ENCODE measurements at places on chromosomes 11 and 22.

DNA sequence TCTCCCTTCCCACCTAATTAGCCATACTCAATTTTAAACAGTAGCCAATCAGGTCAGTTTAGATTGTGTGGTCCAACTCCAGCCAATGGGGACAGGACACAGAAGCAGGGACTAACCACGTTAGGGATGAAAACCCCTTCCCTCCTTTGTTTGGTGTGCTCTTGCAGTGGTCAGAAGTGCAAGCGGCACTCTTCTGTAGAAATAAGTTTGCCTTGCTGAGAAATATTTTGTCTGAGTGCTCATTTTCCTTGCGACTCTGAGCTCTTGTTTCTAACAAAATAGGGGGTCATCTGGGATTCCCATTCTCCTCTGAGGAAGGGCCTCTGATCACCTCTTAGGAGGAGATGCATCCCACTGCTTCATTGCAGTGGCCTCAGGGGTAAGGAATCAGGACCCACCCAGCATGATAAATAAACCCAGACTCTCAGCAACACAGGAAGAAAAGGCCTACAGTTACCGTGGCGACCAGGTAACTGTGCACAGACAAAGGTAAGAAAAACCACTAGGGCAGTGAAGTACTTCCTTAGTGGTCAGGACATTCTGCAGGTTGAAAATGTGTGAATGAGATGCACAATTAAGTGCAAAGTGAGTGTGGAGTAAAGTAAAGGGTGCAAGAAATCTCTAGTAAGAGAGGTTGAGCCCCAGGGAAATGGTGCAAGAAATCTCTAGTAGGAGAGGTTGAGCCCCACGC is 55.4 kb downstream of the ZNF280B start:
- no peak for DNase-seq

DNA sequence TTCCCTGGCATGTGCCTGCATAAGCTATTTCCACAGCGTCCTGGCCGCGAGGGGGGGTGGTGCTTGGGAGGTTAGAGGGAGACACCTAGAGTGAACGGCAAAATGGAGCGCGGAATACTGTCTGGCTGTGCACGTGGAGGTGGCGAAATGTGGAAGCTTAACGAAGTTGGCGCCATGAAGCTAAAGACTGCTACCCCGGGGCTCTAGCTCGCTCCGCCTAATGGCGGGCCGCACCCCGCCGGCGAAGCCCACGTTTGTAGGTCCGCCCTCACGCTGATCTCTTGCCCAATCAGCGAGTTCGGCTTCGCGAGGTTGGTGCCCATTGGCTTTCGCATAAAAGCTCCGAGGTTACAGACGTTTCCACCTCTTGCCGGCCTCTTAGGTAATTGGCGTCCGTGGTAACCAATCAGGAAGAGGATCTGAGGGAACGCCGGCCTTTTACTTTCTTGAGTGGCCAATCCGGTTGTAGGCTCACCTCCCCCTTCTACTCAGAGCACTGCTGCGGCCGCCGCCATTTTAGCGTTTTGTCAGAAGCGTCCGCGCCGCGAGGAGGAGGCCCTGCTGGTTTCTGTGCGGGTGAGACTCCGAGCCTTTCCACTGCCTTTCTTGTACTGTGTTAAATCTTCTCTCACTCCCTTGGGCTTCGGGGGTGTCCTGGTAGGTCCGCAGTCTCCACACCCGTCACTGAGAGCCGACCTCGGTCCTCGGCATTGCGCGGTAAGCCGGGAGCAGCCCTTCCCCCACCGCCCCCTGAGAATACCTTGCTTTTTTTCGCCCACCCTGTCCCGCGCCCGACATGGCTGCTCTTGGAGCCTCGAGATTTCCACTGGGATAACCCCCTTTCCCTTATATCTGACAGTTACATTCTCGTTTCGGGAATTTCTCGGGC is at the start of gene RBM4:
RBM4 (plus strand) TSS at position 527 of the 889 bp plus-strand sequence. CDS start 1,009 bp downstream, outside the sequence.
- DNase-seq = peak; percentile 97

GRCh38 chr22:17732251-17732854 is 41.9 kb downstream of the BID start:
- DNase-seq = no peak

DNA sequence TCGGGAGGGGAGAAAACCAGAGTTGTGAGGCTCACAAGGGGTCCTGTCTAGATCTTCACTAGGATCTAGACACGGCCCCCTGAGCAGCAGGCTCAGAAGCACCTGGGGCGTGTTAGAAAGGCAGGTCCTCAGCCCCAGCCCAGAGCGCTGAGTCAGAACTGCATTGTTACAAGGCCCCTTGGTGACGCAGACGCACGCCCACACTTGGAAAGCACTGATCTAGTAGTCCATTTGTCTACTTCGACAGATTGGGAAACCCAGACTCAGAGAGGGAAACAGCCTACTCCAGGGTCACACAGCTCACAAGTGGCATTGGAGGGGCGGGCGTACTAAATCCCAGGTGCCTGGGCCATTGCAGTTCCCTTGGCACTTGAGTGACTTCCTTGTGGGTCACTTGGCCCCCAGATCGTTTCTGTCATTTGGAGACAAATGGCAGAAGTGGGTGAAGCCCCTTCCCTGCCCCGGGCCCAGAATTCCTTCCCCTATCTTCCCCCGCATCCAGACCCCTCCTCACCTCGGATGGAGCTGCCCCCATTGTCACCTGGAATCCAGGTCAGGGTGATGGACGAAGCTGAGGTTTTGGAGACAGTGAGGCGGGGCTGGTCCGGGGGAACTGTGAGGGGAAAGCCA is 110.8 kb downstream of the CEP164 start:
- DNase-seq = no peak

DNA sequence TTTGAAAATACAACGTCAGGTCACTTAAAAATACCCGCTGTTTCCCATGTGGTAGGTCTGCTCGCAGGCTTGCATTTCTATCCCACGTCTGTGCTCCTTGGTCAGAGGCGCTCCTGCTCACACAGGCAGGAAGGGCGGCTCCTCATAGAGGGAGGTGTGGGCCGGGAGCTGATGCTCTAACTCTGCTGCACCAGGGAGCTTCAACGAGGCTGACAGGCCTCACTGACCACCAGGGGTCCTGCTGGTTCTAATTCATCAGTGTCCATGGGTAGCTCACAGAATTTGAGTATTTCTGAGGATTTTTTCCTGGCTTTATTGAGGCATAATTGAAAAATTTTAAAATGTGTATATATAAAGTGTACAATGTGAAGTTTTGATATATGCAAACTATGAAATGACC is 68.5 kb downstream of the PIWIL3 start:
- no peak for DNase-seq

Measured in T-helper 2 cell treated with Interferon-gamma antibody and Interleukin-4, amounts not matched to agents 5 μg/mL and 100 μg/mL, for 36 hours (primary cell).